Stomach (tissue), 19 donors: ENCODE measurements at places on chromosomes 12 and 14. TPM values are rescaled to one million over a fixed set of nuclear protein-coding genes. Genes with fewer than 3 reads are reported as not detected.

The LMNTD1 gene
- not detected for total RNA-seq

- DNase-seq: peak; percentile 88
Observed at GRCh38 chr12:47736877-47737676, 11.8 kb upstream of the ENDOU start.

- DNase-seq: no peak
Observed at GRCh38 chr14:34003691-34004090, 52.8 kb upstream of the EGLN3 start.

DNA sequence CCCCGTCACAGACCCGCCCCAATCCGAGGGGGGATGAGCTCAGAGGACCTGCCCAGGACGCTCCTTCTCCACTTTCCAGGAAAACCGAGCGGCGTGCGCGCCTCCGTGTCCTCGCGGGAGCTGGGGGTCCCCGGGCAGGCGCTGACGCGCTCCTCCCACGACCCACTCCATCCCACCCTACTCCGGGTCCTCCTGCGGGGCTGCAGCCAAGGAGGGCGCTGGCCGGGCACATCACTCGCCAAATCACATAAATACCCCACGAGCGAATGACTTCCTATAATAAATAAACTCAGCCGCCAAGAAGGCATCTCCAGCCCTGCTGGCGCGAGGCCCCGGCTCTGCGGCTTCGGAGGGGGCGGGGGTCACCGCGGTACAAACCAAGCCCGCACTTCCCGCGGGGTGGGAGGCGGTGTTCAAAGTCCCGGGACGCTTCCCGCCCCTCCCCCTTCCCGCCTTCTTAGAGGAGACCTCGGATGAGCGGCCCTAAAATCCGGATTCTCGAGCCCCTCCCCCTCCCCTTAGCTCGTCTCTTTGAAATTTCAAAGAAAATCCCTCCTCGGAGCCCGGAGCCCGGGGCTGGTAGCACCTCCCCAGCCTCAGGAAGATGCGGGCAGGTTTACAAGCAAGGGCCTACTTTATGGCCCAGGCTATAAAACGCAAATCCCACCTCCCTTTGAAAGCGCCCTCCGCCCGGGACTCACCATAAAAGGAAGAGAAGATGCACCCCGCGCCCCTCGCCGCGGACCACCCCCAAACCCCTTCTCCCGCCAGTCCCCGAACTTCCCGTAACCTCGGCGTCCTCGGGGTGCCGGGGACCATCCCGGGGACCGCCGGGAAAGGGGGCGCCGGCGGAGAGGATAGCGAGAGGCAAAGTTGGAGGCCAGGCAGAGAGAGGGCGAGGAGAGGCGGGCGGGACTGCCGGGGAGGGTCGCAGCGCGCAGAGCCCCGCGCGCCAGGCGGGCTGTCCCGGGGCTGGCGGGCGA is 712 bp upstream of the FZD10 start:
- DNase-seq: peak; percentile 82

- peak; percentile 98 for DNase-seq
Observed at GRCh38 chr12:6493497-6494257, at the start of gene NCAPD2. NCAPD2 (plus strand) TSS chr12:6494102; CDS start chr12:6495099, 997 bp downstream.

DNA sequence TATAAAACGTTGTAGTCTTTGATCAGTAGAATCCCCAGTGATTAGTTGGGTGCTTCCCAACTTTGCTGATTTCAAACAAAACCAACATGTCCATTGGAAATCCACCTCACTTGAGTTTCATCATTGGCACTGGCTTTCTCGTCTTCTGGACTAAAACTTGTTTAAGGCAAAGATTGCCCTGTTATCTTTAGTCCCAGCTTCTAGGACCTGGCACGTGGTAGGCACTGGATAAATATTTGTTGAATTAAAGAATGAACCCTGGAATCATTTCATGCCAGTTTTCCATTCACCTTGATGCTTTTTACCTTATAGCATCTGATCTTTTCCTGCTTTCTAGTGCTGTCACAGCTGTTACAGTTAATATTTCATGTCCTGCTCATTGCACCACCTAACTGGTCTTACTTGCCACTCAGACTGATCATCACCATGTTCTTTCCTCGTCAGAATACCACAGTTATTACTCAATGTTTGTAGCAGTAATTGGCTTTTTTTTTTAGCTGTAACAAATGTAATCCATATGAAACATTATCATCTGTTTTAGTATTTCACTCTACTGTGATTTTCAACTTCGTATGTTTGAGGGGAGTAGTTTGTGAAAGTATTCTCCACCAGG is 7.3 kb upstream of the C12orf50 start:
- no peak for DNase-seq

The RGS6 gene
- 0.58 TPM for total RNA-seq

DNA sequence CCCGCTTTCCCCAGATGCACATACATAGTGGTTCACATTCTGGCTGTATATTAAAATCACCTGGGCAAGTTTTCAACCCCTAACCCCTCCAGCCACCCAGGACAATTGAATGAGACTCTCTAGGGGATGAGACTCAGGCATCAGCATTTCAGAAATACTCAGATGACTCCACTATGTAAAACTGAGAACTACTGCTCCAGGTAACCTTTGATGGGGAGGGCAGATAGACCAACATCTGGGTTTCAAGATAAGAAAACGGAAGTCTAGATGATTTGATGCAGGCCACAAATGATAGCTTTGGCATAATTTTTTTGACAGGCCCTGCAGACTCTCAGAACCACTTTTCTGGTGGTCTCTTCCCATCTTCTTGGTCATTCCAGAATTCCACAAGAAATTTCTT is 341.1 kb downstream of the EMP1 start:
- DNase-seq: no peak

GRCh38 chr12:27583057-27583797 is 59.2 kb downstream of the PPFIBP1 start:
- no peak for DNase-seq

- no peak for DNase-seq
Observed at GRCh38 chr12:71954083-71954778, 15.6 kb downstream of the TPH2 start.

DNA sequence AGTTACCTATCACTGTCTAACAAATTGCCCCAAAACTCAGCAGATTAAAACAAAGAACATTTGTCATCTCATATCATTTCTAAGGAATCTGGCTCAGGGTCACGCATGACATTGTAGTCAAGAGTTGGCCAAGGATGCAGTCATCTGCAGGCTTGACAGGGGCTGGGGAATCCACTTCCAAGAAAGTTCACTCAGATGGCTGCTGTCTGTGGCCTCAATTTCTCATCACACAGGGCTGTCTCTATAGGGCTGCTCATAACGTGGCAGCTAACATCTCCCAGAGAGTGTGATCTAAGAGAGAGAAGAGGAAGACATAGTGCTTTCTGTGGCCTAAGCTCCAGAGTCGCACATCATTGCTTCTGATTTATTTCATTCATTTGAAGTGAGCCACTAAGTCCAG is 17.0 kb upstream of the IL22 start:
- no peak for DNase-seq

- DNase-seq: no peak
Observed at GRCh38 chr12:84804691-84805473, 107.7 kb downstream of the SLC6A15 start.

DNA sequence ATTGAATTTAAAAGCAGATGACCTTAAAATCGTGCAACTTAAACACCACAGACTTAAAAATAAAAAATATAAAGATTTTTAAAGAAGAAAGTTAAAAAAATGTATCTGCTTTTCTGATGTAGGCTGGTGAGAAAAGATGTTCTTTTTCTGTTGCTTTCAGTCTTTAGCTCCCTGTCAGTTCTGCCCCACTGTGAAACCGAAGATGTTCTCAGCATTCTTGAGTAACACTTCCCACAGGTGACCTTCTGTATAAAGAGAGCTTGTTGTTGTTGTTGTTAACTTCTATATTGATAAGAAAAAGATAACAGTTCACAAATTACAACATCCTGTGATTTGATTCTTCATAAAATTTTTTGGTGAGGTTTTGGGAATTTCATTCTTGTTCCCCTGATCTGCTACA is 377.9 kb upstream of the RGS6 start:
- DNase-seq: no peak

DNA sequence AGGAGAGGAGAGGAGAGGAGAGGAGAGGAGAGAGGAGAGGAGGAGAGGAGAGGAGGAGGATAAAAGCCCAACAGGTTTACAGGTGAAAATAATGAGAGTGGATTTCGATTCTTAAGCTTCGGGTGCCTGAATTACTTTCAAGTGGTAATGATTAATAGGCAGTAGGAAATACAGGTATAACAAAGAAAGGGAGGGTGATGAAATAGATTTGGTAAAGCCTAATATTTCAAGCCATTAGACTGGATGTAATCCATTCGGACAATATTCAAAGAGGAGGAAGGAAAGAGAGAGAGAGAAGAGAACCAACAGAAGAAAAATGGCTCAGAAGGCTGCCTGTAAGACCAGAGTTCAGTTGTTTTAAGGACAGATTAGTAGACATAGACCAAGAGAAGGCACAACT is 76.6 kb downstream of the RASSF9 start:
- DNase-seq: no peak

The NOVA1 gene
- 8.4 TPM for total RNA-seq

DNA sequence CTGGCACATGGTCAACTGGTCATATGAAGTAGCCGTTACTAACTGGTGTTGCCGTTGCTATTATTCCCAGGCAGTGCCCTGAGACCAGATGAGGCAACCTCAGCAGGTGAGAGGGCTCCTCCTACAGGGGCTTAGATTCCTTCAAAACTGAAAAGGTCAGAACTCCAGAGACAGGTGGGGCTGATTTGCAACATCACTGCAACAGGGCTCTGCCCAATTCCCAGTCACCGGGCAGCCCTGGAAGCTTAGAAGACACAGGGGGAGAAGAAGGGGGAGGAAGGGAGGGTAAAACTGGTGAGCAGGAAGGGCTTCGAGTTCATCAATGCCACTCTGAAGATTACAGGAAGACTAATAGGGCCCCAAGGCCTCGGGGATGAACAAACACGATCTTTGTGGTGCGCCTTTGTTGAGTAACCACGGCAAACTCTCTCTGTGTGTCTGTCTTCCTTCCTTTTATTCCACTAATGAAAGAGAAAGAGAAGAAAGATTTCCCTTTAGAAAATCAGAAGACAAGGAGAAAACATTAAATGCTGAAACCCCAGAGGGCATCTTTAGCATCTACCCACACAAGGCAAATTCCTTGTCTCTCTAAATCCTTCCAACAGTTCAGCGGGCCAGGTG is 749.1 kb upstream of the TBX3 start:
- no peak for DNase-seq

- no peak for DNase-seq
Observed at GRCh38 chr12:125143491-125143890, 78.3 kb downstream of the AACS start.

DNA sequence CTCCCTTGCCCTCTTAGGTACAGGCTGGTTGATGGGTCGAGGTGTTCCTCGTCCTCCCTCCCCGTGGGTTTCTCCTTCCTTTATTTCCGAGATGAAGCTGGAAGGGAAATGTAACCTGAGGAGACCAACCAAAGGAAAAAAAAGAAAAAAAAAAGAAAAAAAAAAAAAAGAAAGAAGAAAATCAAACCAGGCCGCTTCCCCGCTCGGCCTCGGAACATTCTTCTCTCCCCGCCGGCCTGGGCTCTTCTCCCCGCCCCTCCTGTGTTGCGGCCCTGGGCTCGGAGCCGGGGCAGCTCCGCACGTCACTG is 1.6 kb upstream of the NFATC4 start:
- DNase-seq: no peak

The MTRFR gene
- 20.0 TPM for total RNA-seq

DNA sequence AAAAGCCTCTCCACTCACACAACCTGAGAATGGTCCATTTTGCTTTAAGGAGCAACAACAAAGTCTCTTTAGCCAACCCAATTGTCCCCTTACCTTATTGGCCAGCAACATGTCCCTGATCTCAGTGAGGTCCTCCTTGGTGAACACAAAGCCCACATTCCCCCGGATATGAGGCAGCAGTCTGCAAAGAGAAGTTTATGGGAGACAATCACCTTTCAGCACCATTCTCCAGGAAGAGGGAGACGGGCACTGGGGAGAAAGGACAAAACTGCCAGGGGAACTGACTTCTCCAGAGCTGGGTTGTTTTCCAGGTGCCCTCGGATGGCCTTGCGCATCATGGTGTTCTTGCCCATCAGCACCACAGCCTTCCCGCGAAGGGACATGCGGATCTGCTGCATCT is 1.9 kb downstream of the RPLP0 start:
- no peak for DNase-seq

The DCN gene
- 316 TPM for total RNA-seq

The P3H3 gene
- 18.0 TPM for total RNA-seq

- DNase-seq: no peak
Observed at GRCh38 chr12:98275131-98275475, 240.3 kb upstream of the TMPO start.

DNA sequence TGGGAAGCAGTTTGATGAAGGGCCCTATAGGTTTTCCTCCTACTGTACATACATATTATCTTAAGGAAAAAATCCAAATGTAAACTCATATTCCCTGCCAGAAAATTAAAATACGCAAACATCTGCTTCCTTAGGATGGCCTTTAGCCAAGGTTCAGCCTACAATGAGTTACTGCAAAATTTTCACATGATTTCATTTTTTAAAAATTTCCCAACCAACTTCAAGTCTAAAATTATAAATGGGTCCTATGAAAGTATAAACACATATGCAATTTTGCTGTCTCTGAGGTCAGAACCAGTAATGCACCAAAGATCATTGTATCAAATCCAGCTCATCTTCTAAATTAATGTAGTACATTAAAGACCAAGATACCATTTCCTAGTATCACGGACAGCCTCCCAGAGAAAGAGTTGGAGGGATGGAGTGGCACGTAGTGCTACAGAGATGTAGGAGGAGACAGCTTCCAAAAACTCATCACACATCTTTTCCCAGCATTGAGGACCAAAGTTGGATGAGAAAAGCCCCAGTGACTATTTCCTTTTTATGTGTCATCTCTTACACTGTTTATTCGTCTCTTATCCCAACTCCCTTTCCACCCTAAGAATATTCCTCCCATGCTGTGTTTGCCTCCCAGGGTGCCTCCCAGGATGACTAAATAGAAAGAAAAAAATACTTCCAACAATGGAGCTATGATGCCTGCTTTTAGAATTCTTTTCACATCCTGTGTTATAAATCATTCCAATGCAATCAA is 92.3 kb upstream of the SLCO1C1 start:
- no peak for DNase-seq

GRCh38 chr14:58026967-58027366 is 125.0 kb downstream of the ARMH4 start:
- DNase-seq: no peak

- no peak for DNase-seq
Observed at GRCh38 chr14:32669391-32669790, 269.3 kb upstream of the NPAS3 start.

DNA sequence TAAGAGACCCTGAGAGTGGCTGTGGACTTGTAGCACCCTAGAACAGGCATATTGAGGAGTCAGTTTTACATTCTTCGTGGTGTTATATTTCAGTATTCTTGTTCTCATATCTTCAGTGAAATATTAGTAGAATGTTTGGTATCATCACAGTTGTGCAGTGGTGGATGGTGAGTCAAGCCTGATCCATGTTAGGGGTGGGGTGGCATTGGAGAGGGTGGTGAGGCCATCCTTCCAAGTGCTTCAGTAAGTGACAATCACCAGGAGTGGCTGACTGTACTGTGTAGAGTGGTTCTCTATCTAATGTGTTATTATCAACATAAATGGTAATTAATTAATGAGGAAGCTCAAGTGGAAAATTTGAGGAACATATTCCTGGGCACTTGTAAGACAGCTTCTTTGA is 197.7 kb upstream of the SLC16A7 start:
- no peak for DNase-seq

The AEBP2 gene
- 51.8 TPM for total RNA-seq
